ENCODE measurements at places on chromosomes 1 and 21.

DNA sequence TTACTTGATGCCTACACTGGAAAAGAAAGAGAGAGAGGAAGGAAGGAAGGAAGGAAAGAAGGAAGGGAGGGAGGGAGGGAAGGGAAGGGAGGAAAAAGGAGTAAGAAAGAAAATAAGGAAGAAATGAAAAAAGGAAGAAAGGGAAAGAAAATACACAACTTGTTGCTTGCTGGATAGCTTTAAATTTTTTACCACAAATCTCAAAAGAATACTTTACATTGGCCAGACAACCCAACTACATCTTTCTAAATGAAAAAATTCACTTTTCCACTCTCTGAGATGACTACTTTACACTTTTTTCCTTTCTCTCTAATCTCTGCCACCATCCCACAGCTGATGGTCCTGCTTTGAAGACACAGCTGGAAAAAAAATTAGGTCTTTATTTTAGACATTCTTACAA lies 228.9 kb upstream of the FAM78B start:
- DNase-seq: no peak

GRCh38 chr1:195898924-195899323 lies 709.3 kb downstream of the KCNT2 start:
- no peak for DNase-seq

DNA sequence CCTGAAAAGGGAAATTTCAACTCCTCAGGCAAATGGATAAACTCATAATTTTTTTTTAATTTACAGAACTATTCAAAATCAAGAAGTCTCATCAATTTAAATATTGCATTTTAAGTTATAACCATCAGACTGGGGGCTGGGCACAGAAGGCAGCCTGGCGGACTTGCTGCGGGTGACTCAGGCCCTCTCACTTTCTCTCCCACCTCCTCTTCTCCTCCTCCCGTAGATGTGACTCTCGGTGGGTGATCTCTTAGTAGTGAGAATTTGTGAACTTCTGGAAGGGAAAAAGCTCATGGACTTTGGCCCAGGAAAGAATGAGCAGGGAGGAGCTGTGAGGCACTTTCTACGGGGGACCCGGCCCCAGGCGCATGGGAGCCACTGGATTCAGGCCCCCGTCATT lies 32.9 kb downstream of the CLIC6 start:
- no peak for DNase-seq

- no peak for DNase-seq
Observed at GRCh38 chr1:162387226-162388082, 5.9 kb downstream of the C1orf226 start.

DNA sequence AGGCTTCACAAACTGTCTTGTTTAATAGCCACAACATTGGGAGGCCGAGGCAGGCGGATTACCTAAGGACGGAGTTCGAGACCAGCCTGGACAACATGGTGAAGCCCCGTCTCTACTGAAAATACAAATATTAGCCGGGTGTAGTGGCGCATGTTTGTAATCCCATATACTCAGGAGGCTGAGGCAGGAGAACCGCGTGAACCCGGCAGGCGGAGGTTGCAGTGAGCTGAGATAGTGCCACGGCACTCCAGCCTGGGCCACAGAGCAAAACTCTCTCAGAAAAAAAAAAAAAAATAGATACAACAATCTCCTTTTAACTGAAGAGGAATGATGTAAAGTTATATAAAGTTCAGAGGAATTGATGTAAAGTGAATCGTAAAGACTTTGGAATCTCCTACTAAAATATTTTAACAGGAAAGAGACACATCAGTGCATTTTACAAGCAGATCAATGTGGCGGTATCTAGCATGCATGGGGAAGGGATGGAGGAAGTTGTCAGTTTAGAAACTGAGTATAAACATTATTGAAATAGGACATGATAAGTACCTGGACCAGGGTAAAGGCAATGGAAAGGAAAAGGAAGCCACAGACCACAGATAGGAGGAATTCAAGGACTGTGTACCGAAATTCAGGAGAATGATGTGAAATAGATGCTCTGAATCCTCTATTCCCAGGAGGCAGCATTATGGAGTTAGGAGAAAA lies 41.5 kb downstream of the PTPRC start:
- DNase-seq: no peak

DNA sequence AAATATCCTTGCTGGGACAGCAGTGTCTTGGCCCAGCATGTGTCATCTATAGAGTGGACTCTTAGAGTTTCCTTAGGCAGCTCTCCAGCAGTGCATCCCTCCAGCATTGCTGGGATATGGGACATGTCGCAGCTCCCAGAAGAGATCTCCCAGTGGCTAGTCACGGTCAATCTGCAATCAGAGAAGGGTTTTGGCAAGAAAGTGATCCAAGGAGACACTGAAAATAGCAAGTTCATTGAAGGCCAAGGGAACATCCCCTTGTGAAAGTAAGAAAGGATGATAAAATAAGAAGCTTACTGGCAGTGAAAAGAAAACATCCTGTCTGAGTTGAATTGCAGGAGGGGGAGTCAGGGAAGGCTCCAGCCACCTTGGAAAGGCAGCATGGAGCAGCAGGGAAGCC lies 19.3 kb upstream of the NPL start:
- DNase-seq: no peak

DNA sequence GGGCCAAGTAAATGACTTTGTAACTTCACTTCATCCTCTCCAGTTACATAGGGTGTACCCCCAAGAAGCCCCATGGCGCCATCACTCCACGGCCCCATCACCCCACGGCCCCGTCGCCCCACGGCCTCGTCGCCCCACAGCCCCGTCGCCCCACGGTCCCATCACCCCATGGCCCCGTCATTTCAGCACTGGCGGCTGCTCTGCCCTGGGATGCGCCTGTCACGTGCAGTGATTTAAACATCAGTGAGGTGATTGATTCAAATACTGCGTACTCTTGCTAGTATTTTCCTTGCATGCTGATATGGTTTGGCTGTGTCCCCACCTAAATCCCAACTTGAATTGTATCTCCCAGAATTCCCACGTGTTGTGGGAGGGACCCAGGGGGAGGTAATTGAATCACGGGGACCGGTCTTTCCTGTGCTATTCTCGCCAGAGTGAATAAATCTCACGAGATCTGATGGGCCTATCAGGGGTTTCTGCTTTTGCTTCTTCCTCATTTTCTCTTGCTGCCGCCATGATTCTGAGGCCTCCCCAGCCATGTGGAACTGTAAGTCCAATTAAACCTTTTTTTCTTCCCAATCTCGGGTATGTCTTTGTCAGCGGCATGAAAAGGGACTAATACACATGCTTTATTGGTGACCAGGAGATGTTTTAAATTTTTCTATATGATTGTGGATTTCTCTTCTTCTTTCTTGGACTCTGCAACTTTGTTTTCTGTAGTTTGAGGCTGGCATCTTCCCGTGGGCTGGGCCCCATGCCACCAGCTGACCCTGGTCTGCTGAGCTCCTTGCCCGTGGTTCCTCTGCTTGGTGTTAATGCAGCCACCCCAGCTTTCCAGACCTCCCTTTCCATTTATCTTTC lies 50.1 kb upstream of the PCBP3 start:
- no peak for DNase-seq

DNA sequence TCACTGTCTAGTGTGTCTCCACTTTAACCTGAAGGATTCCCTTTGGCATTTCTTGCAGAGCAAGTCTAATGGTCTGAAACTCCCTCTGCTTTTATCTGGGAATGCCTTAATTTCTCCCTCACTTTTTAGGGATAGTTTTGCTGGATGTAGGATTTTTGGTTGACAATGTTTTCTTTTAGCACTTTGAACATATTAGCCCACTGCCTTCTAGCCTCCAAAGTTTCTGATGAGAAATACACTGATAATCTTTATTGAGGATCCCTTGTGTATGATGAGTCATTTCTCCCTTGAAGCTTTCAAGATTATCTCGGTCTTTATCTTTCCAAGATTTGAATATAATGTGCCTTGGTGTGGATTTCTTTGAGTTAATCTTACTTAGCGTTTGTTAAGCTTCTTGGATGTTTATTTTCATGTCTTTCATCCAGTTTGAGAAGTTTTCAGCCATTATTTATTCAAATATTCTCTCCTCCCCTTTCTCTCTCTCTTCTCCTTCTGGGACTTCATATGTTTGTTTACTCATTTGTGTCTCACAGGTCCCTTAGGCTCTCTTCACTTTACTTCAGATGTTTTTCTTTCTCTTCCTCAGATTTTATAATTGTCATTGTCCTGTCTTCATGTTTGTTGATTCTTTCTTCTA lies 53.1 kb downstream of the STYXL2 start:
- DNase-seq: no peak

DNA sequence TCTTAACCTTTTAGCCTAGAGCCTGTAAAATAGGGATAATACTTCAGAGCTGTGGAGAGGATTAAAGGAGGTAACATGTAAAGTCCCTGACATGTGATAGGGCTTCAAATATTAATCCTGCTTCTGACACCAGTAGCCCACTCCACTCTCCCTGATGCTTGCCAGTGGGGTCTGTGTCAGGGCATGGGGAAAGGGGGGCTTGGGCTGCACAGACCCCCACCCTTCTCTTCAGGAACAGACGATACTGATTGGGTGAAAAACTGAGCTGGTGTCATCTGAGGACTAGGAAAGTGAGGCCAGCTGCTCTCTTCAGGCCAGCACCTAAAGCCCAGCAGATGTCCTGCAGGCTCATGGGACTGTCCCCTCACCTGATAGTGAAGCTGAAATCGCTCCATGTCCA lies 27.0 kb upstream of the MEF2D start:
- no peak for DNase-seq

DNA sequence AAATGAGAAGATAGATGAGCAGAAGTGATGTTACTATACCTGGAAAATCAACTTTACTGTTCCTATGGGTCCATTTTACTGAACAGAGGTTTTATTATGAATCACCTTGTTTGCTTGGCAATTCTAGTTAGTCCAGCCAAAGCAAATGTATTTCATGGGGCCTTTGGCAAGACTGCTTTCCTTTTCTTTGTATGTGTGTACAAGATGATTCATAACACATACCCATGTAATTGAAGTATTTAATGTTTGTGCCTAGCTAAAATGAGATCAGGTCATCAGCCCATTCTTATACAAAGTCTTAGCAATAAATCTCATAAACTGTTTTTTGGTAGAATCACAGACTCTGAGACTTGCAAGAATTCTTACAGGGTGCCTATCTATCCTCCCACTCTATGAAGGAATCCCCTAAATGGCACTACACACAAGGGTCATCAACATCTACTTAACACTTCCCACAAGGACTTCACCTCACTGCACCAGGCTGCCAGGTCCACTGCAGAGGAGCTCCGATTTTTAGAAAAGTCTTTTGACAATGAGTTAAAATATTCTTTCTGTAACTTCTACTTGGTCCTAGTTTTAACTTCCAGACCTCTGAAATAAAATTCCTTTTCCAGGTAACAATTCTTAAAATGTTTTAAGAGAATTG lies 58.5 kb downstream of the LPAR3 start:
- no peak for DNase-seq

- DNase-seq: no peak
Observed at GRCh38 chr1:111219557-111220286, 7.8 kb upstream of the CHI3L2 start.

GRCh38 chr1:44113095-44113609 lies 5.5 kb upstream of the KLF17 start:
- no peak for DNase-seq

DNA sequence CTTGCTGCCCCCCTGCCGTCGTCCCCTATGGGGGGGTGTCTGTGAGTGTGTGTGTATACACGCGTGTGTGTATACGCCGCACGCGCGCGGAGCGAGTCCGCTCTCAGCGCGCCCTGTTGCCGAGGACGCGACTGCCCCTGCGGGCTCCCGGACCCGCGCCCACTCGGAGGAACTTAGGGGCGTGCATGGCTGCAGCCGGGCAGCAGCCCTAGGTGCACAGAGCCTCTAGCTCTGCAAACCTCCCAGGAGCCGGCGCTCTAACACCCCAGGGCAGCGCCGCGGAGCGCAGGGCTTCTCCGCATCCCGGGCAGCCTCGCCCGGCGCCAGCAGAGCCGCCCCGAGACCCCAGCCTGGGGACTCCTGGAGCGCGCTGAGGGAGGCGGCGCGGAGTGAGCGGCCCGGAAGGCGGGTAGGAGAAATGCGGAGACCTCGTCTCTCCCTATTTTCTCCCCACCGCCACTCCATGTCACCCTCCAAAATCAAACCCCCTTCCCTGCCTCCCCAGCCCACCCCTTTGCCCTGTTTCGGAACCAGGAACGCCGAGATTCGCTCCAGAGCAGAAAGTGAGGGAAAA lies 574 bp downstream of the ITPKB start:
- no peak for DNase-seq

GRCh38 chr1:245690156-245690690 lies 535.4 kb downstream of the KIF26B start:
- DNase-seq: no peak

DNA sequence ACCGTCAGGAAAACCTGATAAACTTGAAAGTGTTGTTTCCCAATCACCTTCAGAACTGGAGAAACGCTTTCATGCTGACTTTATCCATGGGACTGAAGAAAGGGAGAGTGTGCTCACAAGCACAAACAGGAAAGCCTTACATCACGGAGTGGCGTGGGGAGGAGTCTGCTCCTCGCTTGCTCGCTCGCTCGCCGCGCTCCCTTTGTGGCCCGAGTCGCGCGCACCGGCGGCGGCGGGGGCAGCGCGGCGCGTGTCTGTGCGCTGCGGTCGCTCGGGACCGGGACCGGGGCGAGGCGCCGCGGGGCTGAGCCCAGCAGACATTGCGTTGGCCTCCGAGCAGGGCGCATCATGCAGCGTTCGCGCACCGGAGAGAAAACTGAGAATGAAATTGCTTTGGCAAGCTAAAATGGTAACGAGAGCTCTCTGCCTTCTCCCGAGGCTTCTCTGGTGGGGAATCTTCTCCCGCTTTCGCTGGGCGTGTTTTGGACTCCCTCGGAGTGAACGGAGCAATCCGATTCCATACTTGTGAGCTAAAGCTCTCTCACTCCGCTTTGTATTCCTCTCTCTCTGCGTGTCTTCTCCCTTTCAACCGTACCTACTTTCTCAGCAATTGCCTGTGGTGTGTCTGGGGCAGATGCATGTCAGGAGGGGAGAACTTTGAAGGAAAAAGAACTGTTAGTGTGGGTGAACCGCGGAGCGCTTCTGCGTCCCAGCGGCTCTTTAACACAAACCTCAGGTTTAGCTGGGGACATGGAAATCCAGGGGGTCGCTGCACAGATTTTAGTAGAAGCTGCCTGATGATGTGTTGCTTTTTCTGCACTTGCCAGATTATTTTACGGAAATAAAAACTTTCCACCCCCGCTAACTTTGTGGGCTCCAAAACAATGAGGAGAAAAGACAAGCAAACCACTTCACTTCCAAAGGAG lies at the start of gene RGL1:
RGL1 (plus strand) TSS at position 205 of the 926 bp plus-strand sequence; CDS start at position 383, 178 bp downstream.
- no peak for DNase-seq

- no peak for DNase-seq
Observed at GRCh38 chr1:213200630-213201029, 149.6 kb downstream of the RPS6KC1 start.

GRCh38 chr1:14516974-14517840 lies 81.3 kb upstream of the KAZN start:
- DNase-seq: no peak

GRCh38 chr1:208654241-208654640 lies 410.1 kb upstream of the PLXNA2 start:
- no peak for DNase-seq

GRCh38 chr1:220889333-220889732 lies 10.1 kb downstream of the HLX start:
- DNase-seq: no peak

All from cortex of kidney (tissue), 1 donor.